ENCODE measurements at places on chromosomes 7 and 10.

- DNase-seq: no peak
Measured at GRCh38 chr7:23981758-23982157, 271.7 kb downstream of the STK31 start.

DNA sequence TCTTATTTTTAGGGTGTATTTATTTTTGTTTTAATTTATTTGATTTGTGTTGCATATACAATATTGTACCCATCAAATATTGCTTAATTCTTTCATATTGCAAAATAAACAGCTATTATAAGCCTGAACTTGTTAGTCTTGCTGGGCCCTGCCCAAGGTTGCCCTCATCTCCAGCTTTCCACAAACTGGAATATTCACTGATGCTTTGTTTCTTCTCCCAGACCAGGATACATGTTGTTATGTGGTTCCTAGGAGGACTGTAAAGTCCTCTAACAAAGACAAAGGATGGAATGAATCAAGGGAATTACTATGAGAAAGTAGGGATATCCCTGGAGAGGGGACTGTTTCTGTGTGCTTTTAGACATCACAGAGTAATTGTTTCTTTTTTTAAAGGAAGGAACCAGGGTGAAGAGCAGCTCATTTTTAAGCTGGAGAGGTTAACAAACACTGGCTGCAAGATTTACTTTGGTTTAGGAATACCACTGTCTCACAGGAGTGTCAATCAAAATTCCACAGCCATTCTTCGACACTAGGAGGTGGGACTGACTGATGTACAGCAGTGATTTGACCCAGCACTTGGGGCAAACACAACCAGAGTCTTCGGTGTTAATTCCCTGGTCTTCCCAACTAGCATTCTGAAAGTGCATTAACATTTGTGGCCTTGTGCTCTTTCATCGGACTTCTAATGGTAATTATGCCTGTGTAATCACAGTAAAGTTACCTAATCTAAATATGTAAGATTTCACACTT, 14.8 kb upstream of the CD36 start:
- DNase-seq: no peak

DNA sequence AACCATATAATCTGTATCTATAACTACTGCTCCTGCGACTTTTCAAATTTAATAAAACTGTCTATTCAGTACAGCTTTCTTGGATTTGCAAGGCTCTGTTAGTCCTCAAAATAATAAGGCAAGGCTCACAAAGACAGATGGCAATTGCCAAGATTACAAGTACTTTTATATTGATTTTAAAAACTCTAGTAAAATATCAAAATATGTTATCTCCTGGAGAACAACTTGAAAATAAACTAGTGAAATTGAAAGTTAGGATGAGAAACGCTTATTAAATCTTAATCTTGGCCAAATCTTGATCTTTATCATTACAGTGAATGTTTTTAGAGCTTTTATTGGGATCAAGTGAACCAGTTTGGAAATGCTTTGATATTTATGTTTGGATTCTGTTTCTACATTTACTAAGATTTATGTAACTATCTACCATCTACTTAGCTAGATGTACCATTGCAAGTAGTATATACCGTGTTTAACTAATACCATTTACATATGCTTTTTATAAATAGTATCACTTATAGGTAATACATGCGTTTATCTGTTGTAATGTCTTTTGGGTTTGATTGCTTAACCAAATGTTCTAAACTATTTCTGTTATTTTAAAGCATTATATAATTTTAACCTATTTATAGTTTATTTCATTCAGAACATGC, 70.0 kb downstream of the CABCOCO1 start:
- no peak for DNase-seq

DNA sequence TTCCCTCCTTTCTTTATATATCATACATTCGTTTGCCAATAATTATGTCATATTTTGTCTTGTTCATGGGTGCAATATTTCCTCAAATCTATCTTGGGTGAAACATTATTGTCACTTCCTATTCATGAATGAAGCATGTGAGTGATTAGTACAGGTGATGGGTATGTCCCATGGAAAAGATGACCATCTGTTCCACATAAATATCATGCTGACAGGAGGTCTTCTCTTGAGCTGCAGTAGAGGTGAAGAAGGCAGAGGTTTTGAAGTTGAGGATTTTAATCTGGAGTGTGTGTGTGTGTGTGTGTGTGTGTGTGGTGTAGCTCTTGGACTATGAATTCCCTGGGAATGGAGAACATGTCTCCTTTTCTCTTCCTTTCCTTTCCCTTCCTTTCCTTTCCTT, 350.5 kb upstream of the CHRM2 start:
- no peak for DNase-seq

GRCh38 chr7:35748371-35748770, 52.5 kb upstream of the SEPTIN7 start:
- no peak for DNase-seq

DNA sequence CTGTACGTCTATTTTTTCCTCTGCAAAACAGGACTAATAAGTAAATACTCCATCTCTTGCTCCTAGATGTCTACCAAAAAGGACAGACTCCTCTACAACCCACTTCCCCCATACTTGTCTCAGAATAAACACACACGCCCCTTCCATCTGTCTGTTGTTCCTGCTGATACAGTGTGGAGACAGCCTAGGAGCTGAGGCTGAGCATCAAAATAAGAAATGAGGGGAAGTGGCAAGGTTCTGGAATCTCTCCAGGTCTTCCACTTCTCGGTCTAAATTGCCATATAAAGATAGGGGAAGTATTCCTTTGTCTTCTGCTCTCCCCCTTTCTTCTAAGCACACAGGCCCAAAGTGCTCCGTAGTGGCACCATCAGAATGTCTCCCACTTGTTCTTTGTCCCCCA, 30.8 kb upstream of the VSIR start:
- DNase-seq: no peak

- no peak for DNase-seq
Measured at GRCh38 chr10:18290651-18291313, 150.6 kb downstream of the CACNB2 start.

- DNase-seq: peak; percentile 12
Measured at GRCh38 chr7:121832347-121832746, 40.6 kb upstream of the PTPRZ1 start.

DNA sequence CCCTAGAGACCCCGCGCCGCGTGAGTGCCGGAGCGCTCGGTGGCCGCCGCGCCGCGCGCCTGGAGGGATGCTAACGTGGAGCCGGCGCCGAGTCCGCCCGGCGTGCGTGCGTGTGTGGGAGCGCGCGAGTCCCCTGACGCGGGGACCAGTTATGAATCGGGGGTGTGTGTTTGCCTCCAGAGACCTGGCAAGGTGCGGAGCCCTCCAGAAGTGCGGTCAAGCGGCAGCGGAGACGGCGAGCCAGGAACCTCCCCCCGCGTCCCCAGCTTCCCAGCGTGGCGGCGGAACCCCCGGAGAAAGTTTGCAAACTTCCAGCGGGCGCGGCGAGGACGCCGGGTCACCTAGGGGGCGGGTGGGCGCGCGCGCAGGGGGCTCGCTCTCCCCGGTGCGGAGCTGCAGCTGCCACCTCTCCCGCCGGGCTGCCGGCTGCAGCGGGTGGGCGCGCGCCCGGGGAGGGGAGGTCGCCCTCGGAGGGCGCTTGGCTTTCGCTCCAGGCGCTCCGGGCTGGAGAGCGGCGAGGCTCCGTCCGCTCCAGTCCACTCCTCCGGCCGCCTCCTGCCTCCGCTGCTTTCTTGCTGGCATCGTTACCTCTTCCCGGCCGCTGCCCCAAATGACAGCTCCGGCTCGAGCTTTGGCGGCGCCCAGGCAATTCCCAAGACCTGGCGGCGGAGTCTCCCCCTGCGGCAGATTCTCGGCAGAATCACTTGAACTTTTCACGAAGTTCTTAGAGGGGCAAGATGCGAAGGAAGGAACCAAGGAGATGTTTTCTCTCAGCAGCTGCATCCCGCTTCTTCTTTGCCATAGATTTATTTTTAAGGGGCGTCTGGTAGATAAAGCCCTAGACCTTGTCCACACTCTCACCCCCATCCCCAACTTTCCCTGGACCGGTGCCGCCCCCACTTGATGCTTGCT, 2.3 kb upstream of the CREB5 start:
- no peak for DNase-seq

DNA sequence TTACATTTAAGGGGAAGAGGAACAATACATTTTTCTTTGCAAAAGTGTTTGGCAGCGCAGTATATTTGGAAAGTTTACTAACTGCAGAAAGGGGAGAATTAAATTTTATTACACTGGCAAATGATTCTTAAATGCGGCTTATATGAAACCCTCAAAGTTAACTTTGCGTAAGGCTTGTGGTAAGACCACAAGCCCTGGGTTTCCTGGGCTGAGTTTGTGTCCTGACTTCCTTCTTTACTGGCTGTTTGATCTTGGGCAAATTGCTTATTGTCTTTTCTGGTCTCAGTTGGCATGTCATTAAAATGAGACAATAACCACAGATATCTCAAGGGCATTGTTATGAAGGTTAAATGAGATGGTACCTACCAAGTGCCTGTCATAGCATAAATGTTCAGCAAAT, 106.8 kb downstream of the GLRX3 start:
- no peak for DNase-seq

DNA sequence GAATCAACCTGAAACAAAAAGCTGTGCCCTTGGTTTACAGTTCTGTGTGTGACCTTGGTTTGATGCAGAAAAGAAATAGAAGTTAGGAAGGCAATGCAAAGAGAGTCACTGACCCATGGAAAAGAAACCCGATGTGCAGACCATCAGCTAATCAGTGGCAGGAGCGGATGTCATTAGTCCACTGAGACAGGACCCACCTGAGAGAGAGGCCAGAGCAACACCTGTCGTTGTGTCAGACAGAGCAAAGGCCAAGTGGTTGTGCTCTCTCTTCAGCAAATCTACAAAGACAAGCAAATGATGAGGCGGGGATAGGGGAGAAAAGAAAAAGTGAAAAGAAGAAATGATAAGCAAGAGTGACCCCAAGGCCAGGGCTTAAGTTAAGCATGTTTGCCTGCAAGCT, 8.7 kb downstream of the GAD2 start:
- no peak for DNase-seq

GRCh38 chr7:158259141-158259540, 328.5 kb downstream of the PTPRN2 start:
- no peak for DNase-seq

- no peak for DNase-seq
Measured at GRCh38 chr10:92727550-92727949, 37.8 kb downstream of the HHEX start.

- no peak for DNase-seq
Measured at GRCh38 chr7:95682913-95683312, 86.6 kb upstream of the PDK4 start.

GRCh38 chr7:55365205-55365674, at the start of gene LANCL2:
LANCL2 (plus strand) TSS chr7:55365337; CDS start chr7:55366026, 689 bp downstream.
- no peak for DNase-seq

DNA sequence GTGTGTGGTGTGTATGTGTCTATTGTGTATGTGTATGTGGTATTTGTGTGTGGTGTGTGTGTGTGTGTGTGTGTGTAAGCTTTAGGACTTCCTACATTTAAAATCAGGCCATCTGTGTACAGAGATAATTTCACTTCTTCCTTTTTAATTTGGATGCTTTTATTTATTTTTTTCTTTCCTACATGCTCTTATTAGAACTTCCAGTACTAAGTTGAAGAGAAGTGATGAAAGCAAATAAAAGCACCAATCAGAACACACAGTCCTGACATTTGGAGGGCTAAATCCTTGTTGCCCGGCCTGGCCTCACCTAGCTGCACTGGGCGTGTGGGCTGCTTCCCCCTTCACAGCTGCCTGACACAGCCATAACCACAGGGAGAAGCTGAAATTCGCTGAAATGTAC, 3.8 kb upstream of the MRC1 start:
- no peak for DNase-seq

GRCh38 chr7:156604836-156605695, 35.5 kb upstream of the RNF32 start:
- DNase-seq: no peak

DNA sequence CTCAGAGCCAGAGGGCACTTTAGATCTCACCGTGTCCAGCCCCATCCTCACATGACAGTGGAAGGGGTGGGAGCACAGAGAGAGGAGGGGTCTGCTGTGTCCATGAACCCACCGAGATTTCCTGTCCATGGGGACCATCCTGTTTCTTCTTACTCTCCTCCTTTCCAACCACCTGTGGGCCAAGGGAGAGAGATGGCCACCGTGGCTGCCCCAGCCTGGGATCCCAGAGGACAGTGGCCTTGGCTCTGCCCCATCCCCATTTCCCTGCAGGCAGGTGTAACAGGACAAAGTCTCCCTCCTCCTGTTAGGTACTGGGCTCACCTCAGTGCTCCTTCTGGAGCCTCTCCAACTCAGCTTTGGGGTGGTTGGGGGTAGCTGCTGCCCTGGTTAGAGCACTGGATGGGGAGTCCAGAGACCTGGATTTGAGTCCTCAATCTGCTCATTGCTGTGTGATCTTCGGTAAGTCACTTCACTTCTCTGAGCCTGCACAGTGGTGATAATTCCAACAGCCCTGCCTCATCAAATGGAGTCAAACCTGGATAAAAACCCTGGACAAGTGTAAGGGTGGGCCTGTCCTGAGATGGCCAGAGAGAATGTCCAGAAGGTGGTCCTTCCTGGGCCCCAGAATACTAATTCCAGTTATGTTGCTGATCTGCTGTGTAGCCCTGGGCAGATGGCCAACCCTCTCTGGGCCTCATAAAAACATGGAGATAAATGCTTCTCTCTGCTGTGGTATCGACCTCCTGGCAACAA, 17.8 kb upstream of the PCBD1 start:
- DNase-seq: no peak

GRCh38 chr7:81926154-81926553, 156.3 kb upstream of the HGF start:
- DNase-seq: no peak

DNA sequence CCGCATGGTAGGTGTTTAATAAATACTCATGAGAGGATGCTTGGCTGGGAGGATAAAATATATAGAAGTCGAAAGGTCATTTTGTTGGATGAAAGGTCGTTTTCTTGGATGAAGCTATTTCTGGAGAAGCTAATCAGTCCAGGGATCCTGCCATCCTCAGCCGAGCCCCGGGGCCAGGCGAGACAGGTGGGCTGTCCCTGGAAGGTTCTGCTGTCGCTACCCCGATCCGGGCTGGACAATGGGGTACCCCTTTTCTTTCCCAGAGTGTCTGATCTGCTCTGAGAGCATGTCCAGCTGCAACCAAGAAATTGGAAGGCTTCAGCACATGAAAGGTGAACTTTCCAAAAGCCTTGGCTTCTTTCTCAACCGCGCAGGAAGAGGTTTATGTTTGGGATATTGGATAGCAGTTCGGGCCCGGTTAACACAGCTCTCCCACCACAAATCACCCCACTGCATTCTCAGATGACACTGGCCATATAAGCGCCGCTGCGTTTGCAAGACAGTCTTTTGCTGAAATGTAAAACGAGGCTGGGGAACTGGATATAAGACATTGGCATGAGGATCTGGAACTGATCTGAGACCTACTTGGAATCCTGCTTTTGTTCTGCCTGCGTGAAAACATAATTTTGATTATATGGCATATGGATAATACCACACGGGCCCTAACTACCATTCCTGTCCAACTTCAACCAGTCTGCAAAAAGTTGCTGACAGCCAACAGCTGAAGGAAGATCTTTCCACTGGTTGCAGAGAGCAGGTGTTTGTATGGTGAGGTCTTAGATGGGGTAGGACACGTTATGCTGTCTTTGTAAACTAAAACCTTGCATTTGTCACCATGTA, 31.2 kb upstream of the MSRB2 start:
- no peak for DNase-seq

GRCh38 chr7:101015626-101016025, 4.3 kb upstream of the MUC17 start:
- DNase-seq: no peak

- DNase-seq: no peak
Measured at GRCh38 chr10:6203331-6204062, 765 bp downstream of the PFKFB3 start.

- DNase-seq: no peak
Measured at GRCh38 chr7:102834466-102834865, 78.3 kb upstream of the LRRC17 start.

- peak; percentile 98 for DNase-seq
Measured at GRCh38 chr7:151727579-151728285, 149.2 kb downstream of the PRKAG2 start.

GRCh38 chr7:130867581-130868136, 133.7 kb upstream of the KLF14 start:
- no peak for DNase-seq
